ENCODE measurements at places on chromosomes 12 and 14.

GRCh38 chr14:28467611-28468010 is 299.0 kb upstream of the FOXG1 start:
- DNase-seq: no peak

GRCh38 chr12:18456344-18456743 is 195.0 kb downstream of the PIK3C2G start:
- DNase-seq: no peak

GRCh38 chr12:48305190-48305589 is 45.5 kb downstream of the ZNF641 start:
- DNase-seq: no peak

GRCh38 chr14:94056579-94057308 is 24.3 kb downstream of the DDX24 start:
- no peak for DNase-seq

GRCh38 chr14:95445161-95445560 is 71.3 kb downstream of the SYNE3 start:
- no peak for DNase-seq

- DNase-seq: no peak
These were observed 72.9 kb downstream of the BLTP3B start for GRCh38 chr12:100069795-100070194.
